ENCODE measurements at places on chromosomes 1 and 21.

GRCh38 chr1:106883208-106883607 lies 173.3 kb upstream of the PRMT6 start:
- DNase-seq, result no peak

GRCh38 chr21:43812957-43813655 lies 23.7 kb downstream of the RRP1 start:
- no peak for DNase-seq

- DNase-seq, result peak; percentile 34
Observed at GRCh38 chr1:24186993-24187790, at the start of gene IFNLR1. IFNLR1 (minus strand) TSS chr1:24187289; CDS start chr1:24187248, 41 bp downstream.

GRCh38 chr1:163720294-163720693 lies 398.5 kb downstream of the NUF2 start:
- DNase-seq, result no peak

GRCh38 chr1:239260842-239261241 lies 125.5 kb upstream of the CHRM3 start:
- no peak for DNase-seq

DNA sequence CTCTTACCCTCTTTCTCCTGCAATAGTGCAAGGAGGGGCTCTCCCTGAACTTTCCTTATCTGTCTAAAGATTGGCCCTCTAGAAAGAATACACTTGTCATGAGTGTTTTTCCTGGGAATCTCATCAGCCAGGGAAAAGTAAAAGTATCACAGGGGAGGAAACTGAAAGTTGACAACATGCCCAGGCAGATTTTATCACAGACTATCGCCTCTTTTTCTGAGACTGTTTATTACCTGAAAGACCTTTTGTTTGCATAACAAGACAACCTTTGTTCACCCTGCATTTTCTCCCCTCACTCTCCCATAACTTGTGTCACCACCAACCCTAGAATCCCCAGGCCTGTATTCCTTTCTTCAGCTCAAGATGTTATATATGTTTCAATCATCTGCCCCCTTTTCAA lies 794.7 kb upstream of the ADAMTS5 start:
- DNase-seq, result peak; percentile 1

DNA sequence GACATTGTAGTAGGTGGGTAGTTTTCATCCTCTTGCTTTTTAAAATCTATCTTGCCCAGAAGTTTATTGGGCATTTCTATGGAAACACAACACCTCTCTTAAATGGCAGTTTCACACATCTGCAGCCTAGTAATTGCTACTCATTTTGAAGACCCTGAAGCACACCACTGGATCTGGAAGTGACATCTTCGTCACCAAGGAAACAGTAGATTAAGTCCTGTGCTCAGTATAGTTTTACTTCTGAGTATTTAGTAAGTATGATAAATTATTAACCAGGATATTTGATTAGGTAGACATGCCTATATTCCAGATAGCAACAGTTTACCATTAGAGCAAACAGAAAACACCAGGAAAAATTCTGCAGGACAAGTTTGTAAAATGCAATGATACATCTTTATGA lies 48.7 kb downstream of the UCK2 start:
- DNase-seq, result no peak

- no peak for DNase-seq
Observed at GRCh38 chr21:14451546-14451945, 68.6 kb upstream of the HSPA13 start.

DNA sequence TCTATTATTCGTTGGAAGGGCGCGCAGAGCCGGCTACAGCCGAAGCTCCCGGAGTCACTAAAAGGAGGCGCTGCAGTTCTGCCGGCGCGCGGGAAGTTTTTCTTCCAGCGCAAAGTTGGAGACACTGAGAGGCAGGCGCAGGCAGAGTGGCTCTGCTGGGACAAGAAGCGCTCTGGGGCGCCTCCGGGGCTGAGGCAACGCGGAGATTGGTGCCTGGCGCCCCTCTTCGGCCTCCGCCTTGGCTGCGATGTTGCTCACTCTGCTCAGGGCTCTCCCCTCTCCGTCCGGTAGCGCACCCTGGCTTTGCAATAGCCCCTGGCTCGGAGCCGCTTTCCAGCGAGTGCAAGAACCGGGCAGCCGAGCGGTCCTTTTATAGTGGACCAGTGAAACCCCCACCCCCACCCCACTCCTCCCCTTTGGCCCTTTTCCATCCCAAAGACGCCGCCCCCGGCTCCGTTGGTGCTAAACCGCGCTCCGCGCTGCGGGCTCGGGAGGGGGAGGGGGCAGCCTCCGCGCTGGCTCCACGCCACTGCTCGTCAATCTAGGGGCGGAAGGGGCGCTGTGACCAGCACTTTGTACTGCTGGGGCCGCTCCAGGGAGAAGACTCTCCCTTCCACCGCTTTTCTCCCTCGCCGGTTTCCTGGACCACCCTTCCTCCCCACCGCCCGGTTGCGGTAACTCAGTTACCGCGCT lies at the start of gene ADAMTS1:
ADAMTS1 (minus strand) TSS at position 344 of the 693 bp plus-strand sequence. CDS start 455 bp downstream, outside the sequence.
- peak; percentile 94 for DNase-seq

- no peak for DNase-seq
Observed at GRCh38 chr1:18580691-18581419, 49.8 kb upstream of the PAX7 start.

Data from midbrain (tissue), 1 donor.